Stimulated activated CD4-positive, alpha-beta T cell treated with anti-CD3 and anti-CD28 coated beads, Interleukin-12 subunit alpha, Interleukin-12 subunit beta, amount 100 ng/mL, for 48 hours (primary cell): ENCODE measurements at places on chromosomes 12 and 14.

- DNase-seq: no peak
Observed at GRCh38 chr14:45185100-45185814, 49.5 kb downstream of the FANCM start.

- no peak for DNase-seq
Observed at GRCh38 chr12:81998761-81999378, 239.7 kb upstream of the PPFIA2 start.

DNA sequence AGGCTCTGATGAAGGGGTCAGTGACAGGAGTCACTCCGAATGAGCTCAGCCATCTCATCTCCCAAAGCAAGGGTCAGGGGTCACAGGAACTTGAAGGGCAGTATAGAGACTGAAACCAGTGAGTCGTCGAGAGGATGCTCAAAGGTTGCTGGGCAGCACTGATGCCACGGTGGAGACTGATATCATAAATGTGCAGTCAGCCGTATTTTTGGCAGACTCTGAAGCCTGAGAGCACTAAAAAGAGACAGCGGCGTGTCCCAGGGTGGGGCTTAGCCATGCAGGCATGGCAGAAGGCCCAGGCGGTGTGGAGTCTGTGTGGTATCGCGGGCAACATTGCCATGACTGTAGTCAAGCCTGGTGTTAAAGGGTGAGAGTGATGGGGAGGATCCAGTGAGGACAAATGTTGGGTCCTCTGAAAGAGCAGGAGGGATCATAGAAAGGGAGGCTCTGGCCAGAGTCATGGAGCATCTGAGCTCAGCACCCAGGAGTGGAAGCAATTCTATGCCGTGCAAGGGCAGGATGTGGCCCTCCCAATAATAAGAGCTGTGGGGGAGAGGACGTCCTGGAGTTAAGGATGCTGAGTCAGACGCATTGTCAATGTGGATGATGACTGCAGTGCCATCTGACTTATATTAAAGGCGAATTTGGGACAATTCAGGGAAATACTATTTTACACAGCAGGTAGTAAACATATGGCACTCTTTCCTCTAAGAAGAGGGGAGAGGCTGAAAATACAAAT, 241.2 kb upstream of the FKBP4 start:
- no peak for DNase-seq

DNA sequence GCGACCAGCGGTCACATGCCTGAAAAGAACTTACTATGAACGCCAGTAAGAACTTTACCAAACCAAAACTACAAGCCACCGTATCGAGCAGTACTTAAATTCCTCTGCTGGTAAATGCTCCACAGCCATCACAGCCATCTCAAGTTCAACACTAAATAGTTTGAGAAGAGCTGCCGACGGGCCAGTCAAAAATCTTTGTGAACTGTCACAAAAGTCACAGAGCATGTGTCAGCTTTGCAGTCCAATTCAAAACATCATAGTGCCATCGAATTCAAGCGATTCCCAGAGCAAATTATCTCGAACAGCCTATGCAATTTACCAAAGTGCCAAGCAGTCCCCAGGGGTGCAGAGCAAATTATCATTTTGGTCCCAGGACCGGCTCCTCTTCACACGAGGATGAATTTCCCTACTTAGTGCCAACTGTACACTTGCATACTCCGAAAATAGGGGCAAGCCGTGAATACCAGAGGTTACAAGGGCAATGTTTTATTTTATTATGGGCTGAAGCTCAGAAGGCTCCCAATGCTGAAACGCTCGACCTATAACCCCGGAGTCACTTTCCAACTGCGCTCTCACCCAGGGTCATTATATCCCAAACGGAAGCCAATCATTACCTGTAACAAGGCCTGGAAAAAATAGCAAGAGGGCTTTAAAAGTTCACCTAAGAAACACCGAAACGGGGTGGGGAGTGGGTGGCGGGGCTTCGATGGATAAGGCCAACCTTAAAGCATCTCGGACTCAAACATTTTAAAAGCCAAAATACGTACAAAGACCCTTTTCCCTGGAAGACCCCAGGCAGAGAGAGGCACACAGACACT, 1.1 kb downstream of the LRP6 start:
- DNase-seq: no peak

DNA sequence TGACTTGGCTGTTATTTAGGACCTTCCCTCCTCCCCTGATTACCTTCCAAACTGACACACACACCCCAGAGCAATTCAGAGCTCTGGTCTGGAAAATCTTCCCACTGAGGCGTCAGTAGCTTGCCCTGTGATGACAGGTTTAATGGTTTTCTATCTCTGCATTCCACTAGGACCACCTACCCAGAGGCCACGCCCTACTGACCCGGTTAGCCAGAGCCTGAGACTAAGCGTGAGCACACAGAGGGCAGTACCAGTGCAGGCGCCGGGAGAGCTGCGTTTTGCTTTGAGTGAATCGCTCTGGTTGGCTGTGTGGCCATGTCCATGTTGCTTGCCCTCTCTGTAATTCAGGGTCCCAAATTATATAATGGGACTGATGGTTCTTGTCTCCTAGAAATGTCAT, 36.2 kb upstream of the ATP2A2 start:
- no peak for DNase-seq

DNA sequence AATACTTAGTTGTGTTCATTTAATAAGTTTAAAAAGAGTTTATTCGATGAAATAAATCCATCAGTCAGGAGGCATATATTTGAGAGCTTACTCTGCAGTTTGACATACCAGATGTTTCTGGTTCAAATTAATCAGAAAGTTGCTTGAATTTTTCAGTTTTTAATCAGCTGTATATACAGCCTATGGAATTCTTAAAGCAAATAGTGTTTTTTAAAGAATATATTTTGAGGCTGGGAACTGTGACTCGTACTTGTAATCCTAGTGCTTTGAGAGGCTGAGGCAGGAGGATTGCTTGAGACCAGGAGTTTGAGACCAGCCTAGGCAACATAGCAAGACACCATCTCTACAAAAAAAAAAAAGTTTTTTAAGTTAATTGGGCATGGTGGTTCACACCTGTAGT, 112.1 kb downstream of the MON2 start:
- DNase-seq: no peak

DNA sequence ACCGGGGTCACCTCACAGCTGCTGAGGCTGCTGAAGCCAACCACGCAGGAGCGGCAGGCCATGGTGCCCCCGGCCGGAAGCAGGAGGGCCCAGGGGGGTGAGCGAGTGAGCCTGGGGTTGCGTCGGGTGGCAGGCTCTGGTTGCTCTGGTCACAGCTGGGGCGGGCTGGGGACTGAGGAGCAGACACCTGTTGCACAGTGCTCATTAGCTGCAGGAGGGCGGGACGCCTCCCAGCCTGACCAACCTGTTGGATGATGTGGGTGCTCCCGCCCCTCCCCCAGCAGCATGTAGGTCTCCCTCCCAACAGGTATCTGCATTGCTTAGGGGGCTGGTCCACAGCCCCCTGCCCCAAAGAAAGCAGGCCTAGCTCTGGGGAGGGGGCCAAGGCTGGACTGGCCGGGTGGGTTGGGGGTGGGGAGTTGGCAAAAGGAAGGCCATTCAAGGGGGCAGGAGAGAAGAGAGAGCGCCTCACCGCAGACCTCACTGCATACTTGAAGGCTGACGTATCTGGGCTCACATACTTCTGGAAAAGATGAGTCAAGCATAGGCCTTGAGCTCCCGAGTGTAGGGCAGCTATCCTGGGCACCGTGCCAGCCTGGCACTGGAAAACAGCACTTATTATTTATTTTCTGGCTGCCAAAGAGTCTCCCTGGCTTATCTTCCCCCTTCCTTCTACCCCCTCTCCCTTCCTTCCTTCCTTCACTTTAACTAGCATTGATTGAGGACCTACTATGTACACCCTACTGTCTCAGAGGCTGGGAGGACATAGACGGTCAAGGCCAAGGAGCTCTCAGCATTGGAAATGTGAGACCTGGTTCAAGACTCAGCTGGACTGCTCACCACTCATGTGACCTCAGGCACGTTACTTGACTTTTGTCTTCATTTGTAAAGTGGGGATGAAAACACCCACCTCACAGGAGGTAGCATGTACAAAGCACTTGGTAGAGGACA, at the start of gene KRT80:
Gene KRT80, minus strand, starts transcription at position 174 of the 951 bp plus-strand sequence. Its CDS starts 112 bp downstream, at position 62.
- peak; percentile 36 for DNase-seq

DNA sequence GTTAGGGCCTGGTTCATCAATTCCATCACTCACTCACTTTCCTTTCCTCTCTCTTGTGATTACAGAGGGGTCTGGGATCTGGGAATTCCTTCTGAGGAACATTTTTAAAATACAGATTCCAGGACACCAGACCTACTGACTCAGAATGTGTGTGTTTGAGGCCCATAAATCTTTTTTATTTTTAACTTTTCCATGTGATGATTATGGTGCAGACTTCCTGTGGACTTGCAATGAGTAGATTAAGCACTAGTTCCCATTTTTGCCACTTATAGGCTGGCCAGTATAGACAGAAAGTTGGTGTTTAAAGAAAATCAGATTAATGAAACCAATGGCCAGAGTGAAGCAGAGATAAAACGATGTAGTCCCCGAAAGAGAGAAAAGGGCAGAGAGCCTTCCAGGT, 28.1 kb downstream of the SLC41A2 start:
- no peak for DNase-seq

DNA sequence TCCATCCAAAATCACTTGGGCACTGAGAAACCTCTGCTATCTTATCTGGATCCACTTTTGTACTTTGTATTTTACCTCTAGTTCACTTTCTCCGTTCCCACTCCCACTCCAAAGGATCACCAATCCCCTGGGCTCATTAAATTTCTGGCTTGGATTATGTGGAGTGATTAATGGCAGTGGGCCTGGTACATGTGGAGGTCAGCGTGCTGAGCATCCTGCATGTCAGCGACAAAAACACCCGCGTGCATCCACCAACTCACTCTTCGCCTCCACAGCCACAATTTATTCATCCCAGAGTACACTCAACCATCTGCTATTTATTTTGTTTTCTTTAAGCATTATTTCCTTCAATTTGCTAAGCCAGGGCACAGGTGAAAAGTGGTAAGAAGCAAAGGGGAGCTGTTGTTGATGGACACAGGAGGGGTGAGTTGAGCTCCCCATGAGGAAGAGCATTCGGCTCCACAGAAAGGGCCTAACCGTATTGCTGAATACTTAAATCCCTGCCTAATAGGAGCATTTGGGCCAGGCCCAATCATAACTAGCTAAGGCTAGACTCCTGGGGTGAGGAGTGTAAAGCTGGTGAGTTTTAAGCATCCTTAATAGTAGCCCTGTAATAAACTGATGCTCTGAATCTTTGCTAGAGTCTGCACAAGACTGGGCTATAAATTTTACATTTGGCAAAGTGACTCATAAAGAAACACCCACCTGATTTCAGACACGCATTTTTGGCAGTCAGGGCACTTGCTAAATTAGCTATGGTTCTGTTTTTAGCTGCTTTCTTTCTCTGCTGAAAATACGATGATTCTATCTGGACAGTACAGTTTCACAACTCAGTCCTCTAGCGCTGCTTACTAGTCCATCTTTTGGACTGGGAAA, 137.8 kb downstream of the SLC25A21 start:
- DNase-seq: no peak

DNA sequence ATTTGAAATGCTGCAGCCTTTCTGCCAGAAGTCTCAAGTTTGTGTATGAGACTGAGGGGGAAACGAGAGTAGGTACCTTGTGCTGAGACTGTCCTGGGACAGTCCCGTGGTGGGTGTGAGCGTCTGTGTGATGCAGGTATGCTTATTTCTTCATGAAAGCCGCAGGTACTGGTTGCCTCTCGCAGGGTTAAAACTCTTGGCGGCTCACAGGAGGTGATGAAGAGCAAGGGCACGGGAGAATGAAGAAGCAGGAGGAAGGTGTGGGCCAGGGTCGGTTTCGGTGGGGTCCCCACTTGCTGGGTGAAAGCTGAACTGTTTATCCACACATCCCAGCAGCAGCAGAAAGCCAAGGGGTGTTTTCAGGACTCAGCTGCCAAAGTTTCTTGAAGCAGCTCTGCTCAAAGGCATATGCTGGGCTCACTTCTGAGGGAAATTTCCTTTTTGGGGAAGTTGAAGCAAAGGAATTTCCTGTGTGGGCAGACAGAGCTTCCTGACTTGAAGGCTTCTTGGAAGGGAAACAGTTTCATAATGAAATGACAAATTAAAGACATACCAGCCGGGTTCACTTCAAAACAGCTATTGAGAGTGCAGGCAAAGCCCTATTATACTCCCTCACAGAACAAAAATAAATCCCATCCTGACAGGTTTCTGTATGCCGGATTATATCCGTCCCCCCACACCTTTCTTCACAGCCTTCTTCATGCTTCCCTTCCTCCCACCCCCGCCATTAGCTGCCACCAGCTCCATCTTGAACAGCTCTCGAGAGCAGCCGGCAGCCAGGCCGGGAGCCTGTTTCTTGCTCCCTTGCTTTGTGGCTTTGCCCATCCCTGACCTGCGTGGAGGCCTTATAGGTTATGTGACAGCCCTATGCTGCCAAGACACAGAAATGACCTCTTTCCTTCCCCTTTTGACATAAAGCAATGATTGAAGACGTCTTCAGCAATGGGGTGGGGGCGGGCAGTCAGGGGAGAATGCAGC, 116.6 kb downstream of the ETV6 start:
- peak; percentile 60 for DNase-seq

DNA sequence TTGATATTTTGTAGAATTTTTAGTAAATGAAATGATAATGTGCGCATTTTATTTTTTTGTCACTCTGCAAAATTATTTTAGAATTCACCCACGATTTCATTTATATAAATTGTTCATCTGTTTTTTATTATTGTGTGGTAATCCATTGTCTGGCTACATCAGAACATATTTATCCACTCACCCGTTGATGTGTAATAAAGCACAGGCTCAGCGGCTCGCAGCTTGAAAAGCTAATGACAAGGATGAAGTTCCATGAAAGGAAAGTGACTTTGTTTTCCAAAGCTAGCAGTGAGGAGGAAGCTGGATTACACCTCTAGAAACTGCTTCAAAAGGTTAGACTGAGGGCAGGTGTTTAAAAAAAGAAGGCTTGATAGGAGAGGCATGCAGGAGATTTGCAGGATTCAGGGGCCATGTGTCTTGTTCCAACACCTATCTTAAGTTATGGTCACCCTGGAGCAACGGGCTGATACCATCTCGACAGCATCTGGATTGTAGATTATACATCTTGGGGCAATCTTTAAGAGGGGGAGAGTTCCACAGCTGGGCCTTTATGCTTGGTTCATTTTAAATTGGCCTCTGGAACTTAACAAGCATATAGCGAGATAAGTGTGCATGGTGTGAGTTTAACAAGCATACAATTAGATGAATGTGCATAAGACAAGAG, 194.1 kb downstream of the TMTC3 start:
- DNase-seq: no peak

- DNase-seq: no peak
Observed at GRCh38 chr14:96349286-96350075, 13.7 kb downstream of the ATG2B start.

DNA sequence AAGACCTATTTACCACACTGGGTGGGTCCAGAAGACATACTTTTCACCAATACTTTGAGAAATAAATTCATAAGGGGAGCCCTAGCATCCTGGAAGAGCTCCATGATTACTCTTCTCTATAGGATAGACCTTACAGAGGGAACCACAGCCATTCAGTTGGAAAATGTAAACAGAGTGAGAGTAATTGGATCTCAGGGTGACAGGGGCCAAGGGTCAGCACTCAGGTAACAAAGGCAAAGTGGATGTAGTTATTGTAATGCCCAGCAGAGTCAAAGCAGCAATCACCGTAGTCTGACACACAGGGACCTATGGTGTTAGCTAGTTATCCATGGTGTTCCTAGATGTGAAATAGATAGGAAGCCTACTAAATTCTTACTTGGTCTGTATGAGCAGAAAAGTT, 10.8 kb upstream of the GTF2A1 start:
- no peak for DNase-seq
